ENCODE measurements at places on chromosomes 7 and 10. TPM values are rescaled to one million over a fixed set of nuclear protein-coding genes. Genes with fewer than 3 reads are reported as not detected.

GRCh38 chr7:27606270-27607209 is 56.1 kb downstream of the HIBADH start:
- no peaks in the 10 kb centered on the region for H3K36me3 ChIP-seq
- H3K27me3 ChIP-seq = no peaks in the 10 kb centered on the region
- DNase-seq = no peak
- no peak overlapping the region for H3K4me3 ChIP-seq
- H3K27ac ChIP-seq = no peak overlapping the region
- H3K4me1 ChIP-seq = peaks cover 2% of the 10 kb centered on the region

DNA sequence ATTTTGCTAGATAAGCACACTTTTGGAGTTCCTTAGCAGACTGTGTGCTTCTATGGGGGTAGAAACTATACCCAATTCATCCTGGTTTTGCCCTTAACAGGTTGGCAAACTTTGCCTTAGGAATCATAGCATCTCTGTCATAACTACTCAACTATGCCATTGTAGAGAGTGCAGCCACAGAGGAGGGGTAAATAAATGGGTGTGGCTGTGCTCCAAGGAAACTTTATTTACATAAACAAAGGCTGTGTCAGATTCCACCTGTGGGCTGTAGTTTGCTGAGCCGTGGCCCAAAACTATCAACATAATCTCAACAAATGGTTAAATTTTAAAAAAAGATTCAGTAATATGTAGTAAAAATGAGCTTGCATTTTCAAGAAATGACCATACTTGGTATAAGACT is 51.6 kb upstream of the LAMB1 start:
- H3K4me3 ChIP-seq = no peak overlapping the region
- no peak overlapping the region for H3K27ac ChIP-seq
- no peak for DNase-seq
- peaks cover 2% of the 10 kb centered on the region for H3K4me1 ChIP-seq
- no peaks in the 10 kb centered on the region for H3K36me3 ChIP-seq
- peaks cover 29% of the 10 kb centered on the region for H3K27me3 ChIP-seq

DNA sequence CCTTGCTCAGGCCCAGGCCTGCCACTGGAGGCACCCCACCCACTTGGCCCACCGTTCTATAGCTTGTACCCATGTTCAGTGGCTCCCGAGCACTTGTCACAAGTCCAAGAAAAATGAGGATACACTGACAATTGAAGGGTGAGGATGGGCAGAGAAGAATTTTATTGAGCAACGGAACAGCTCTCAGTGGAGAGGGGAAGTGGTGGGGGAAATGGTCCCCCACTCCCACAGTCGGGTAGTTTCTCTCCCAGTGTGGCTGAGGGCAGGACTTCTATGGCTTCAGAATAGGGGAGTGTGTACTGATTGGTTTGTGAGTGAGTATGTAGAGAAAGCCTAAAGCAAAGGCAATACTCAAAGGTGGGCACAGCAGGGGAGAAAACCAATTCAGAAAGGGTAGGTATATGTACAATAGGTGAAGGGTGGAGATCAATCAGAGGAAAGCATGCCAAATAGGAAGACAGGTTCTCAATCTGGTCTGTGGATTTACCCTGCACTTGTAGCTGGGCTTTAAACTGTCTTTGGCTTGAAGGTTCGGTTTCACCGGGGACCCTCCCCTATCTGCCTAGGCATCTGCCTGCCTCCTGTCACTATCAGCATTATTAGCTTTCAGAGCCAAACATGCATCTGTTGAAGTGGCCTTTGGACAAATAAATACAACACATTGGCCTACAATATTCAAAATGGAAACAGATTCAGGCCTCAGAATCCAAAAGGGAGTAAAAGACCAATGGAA is 8.9 kb upstream of the TSPAN13 start:
- H3K4me1 ChIP-seq = no peaks in the 10 kb centered on the region
- H3K36me3 ChIP-seq = peaks cover 2% of the 10 kb centered on the region
- H3K27me3 ChIP-seq = peaks cover 29% of the 10 kb centered on the region
- H3K27ac ChIP-seq = no peak overlapping the region
- no peak overlapping the region for H3K4me3 ChIP-seq
- no peak for DNase-seq

GNGT1 gene
- total RNA-seq = not detected

TACC2 gene
- not detected for total RNA-seq

- no peaks in the 10 kb centered on the region for H3K36me3 ChIP-seq
- H3K4me3 ChIP-seq = no peak overlapping the region
- peaks cover 6% of the 10 kb centered on the region for H3K27me3 ChIP-seq
- peaks cover 6% of the 10 kb centered on the region for H3K4me1 ChIP-seq
- H3K27ac ChIP-seq = no peak overlapping the region
Observed at GRCh38 chr7:26964156-26964808, 99.9 kb upstream of the SKAP2 start.

DNA sequence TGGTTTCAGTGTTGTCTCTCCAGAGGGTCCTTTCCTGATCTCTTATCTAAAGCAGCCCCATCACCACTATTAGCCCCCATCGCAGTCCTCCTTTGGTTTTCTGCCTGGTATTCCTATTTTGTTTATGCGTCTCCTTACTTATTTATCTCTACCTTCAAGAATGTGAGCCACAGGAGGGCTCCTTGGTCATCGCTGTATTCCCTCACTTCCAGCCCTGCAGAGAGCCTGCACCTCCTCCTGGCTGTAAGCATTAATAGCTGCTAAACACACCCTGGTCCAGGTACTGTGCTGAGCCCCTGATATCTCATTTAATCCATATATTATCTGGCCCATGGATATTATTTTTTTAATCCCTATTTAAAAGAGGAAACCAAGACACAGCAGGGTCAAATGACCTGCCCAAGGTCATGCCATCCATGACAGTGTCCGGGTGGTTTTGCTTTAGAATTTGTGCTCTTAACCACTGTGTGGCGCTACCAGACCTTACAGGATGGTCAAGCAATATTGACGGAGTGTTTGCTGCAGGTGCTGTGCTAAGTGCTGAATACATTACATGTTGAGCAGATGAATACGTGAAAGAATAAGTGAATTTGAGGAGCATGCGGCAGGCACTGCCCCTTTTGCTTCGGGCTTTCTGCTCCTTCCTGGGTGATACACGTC is 227.2 kb downstream of the ADAM12 start:
- no peaks in the 10 kb centered on the region for H3K36me3 ChIP-seq
- H3K4me1 ChIP-seq = no peaks in the 10 kb centered on the region
- no peak overlapping the region for H3K4me3 ChIP-seq

DNA sequence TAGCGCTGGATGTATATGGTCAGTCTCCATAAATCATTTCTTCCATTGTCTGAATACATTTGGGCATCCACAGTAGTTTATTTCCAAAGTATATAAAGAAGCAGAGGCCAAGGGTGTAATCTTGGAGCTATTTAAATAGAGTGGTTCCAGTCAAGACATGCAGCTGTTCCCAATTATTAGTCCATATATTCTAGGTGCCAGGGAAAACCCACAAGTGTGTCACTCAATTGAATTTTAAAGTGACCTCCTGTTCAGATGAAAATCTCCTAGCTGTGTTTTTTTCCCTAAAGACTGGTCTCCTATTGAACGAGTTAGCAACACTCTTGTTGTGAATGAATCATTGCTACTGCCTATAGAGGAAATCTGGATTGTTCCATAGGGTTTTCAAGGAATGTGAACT is 260.2 kb upstream of the BMPER start:
- H3K27ac ChIP-seq = no peak overlapping the region
- DNase-seq = no peak
- H3K36me3 ChIP-seq = peaks cover 3% of the 10 kb centered on the region
- H3K4me1 ChIP-seq = no peaks in the 10 kb centered on the region
- H3K27me3 ChIP-seq = no peaks in the 10 kb centered on the region

TMEM176A gene
- total RNA-seq = not detected

CLCN1 gene
- total RNA-seq = not detected

DNA sequence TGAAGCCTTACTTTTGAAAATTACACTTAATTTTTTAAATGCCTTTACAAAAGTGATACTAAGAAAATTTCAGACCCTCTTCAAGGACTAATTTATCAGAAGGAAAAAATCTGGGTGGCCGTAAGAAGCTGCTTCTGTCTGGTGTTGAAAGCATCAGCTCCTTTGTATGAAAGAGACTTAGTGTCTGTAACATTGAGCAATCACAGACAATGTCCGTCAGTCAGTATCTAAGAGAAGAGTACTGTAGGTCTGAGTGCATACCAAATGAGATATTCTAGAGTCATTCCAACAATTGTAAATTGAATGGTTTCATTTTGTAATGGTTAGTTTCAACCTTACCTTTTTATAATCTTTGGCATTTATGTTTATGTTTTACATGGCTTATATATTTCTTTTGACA is 11.1 kb upstream of the MDFIC start:
- H3K27ac ChIP-seq = no peak overlapping the region
- H3K4me1 ChIP-seq = peaks cover 1% of the 10 kb centered on the region
- no peak for DNase-seq
- no peaks in the 10 kb centered on the region for H3K27me3 ChIP-seq

- H3K27ac ChIP-seq = no peak overlapping the region
- H3K4me3 ChIP-seq = no peak overlapping the region
- DNase-seq = no peak
- H3K36me3 ChIP-seq = no peaks in the 10 kb centered on the region
- peaks cover 7% of the 10 kb centered on the region for H3K27me3 ChIP-seq
Observed at GRCh38 chr7:18356191-18356645, 139.3 kb upstream of the HDAC9 start.

PRR15 gene
- not detected for total RNA-seq

GRCh38 chr7:45626441-45627430 is 52.6 kb downstream of the ADCY1 start:
- H3K36me3 ChIP-seq = no peaks in the 10 kb centered on the region
- H3K27ac ChIP-seq = no peak overlapping the region
- no peak for DNase-seq
- H3K4me3 ChIP-seq = no peak overlapping the region
- H3K27me3 ChIP-seq = peaks cover 10% of the 10 kb centered on the region
- no peaks in the 10 kb centered on the region for H3K4me1 ChIP-seq

DNA sequence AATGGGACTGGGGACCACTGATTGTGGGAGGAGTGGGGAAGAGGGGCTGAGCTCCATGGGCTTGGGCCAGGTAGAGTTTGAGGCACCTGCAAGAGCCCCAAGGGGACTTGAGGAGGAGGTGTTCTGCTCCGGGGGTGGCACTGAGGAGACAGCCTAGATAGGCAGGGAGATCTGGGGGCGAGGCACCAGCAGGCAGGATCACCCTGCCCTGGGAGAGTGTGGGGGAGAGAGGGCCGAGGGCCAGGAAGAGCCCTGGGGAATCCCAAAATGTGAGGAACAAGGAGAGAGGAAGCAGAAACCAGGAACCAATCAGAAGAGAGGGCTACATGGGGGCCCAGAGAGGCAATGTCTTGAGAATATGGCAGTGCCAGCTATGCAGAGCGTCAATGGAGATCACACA is 34.6 kb downstream of the LEP start:
- H3K4me3 ChIP-seq = no peak overlapping the region
- peaks cover 16% of the 10 kb centered on the region for H3K27me3 ChIP-seq
- H3K4me1 ChIP-seq = peaks cover 2% of the 10 kb centered on the region
- H3K27ac ChIP-seq = no peak overlapping the region

DNA sequence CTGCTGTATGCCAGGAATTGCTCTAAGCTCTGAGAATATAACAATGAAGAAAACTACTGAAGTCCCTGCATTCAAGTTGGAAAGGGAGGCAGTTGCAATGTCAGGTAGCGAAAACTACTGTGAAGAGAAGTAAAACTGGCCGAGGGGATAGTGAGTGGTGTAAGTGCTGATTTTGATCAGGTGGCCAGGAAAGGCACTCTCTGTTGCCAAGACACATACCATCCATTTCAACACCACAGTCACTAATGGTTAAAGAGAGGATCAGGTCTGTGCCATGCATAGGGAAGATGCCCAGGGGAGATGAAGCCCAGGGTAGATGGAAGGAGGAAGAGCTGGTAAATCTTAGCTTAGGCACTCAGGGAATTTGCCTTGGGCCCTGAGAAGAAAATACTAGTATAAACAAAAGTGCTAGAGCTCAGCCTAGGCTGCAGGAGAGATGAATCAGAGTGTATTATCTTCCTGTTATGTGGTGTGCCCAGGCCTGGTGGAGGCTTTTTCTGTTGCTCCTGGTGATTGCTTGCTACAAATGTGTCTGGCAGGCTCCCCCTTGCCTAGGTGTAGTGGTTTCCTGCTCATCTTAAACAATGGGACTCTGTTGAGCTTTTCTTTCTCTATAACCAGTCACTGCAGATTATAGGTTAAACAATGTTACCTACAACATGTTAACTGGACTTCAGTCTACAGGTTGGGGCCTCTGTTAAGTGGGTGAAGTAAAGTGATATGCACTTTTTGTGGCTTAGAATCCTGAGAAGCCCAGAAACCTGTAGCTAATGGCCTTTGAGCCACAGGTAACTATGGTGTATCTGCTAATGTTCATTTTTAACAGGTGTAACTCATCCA is 125.5 kb downstream of the LRRC4 start:
- H3K27me3 ChIP-seq = no peaks in the 10 kb centered on the region
- peaks cover 34% of the 10 kb centered on the region for H3K4me1 ChIP-seq
- H3K36me3 ChIP-seq = peaks cover 7% of the 10 kb centered on the region
- no peak for DNase-seq
- H3K4me3 ChIP-seq = no peak overlapping the region

CPN1 gene
- total RNA-seq = not detected

ZNF282 gene
- total RNA-seq = 14.6 TPM

VPS37D gene
- 0.76 TPM for total RNA-seq

GRCh38 chr10:32548208-32548607 is 102.3 kb downstream of the CCDC7 start:
- no peaks in the 10 kb centered on the region for H3K27me3 ChIP-seq
- DNase-seq = no peak
- peaks cover under 1% of the 10 kb centered on the region for H3K4me1 ChIP-seq
- H3K27ac ChIP-seq = no peak overlapping the region
- H3K36me3 ChIP-seq = peaks cover 3% of the 10 kb centered on the region
- no peak overlapping the region for H3K4me3 ChIP-seq

DNA sequence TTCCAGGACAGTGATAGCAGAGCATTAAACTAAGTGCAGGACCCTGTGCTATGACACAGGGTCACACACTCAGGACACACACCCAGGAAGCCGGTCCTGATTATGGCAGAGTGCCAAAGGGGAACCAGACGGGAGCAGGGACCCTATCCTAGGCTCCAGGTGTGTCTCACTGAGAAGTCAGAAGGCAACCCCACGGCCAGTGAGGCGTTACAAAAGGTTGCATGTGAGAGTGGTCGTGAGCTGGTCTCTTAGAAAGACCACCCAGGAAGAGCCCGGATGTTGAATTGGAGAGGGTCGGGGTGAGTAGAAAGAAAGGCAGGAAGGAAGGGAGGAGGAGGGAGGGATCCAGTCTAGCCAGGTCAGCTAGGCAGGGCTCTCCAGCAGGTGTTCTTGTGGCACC is 31.0 kb downstream of the FRMPD2 start:
- H3K27ac ChIP-seq = no peak overlapping the region
- H3K36me3 ChIP-seq = no peaks in the 10 kb centered on the region
- no peak overlapping the region for H3K4me3 ChIP-seq
- peaks cover 39% of the 10 kb centered on the region for H3K27me3 ChIP-seq
